ENCODE measurements at places on chromosomes 12 and 14. TPM values are rescaled to one million over a fixed set of nuclear protein-coding genes. Genes with fewer than 3 reads are reported as not detected.

The TAS2R43 gene
- not detected for total RNA-seq

The RTN1 gene
- total RNA-seq, result not detected

The ACSS3 gene
- not detected for total RNA-seq

The CFAP251 gene
- 1.6 TPM for total RNA-seq

The AQP6 gene
- not detected for total RNA-seq

The ASIC1 gene
- 1.6 TPM for total RNA-seq

The LRTM2 gene
- total RNA-seq, result not detected

The BRMS1L gene
- 5.6 TPM for total RNA-seq

The AQP2 gene
- total RNA-seq, result not detected

The BCAT1 gene
- total RNA-seq, result 17.6 TPM

The CRIP2 gene
- total RNA-seq, result 2.7 TPM

The IL23A gene
- total RNA-seq, result 47.6 TPM

The PMCH gene
- total RNA-seq, result not detected

The NOC4L gene
- 29.8 TPM for total RNA-seq

The CD27 gene
- 36.5 TPM for total RNA-seq

The C12orf50 gene
- total RNA-seq, result not detected

The NRXN3 gene
- not detected for total RNA-seq

The TMEM229B gene
- 0.93 TPM for total RNA-seq

The CD4 gene
- 300 TPM for total RNA-seq

The YAF2 gene
- total RNA-seq, result 40.5 TPM

The KLRF1 gene
- total RNA-seq, result not detected

The BHLHE41 gene
- total RNA-seq, result not detected

The HOTAIR gene
- total RNA-seq, result not detected

The TRPV4 gene
- not detected for total RNA-seq

The GLIPR1L1 gene
- not detected for total RNA-seq

The SYNDIG1L gene
- total RNA-seq, result not detected

The COX14 gene
- 48.7 TPM for total RNA-seq

The CACNB3 gene
- 19.0 TPM for total RNA-seq
